ENCODE measurements at places on chromosomes 4 and X.

- no peak for DNase-seq
Measured at GRCh38 chr4:186216465-186217024, 10.8 kb upstream of the KLKB1 start.

DNA sequence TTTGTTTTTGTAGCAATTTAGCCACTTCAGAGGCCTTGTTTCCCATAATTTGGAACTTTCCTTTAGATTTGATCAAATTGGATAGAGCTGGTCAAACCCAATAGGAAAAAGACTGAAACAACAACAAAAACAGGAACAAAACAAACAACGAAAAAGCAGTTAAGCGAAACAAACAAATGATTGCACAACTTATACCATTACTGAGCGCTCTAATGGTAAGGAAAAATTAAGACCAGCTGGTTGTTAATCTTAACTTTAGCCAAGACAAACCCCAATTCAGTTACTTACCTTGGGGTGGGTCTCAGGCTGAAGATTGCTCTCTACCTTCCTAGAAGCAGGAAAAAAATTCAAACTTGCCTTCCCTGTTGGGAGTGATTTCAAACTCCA lies 38.3 kb downstream of the SPCS3 start:
- DNase-seq, result no peak

DNA sequence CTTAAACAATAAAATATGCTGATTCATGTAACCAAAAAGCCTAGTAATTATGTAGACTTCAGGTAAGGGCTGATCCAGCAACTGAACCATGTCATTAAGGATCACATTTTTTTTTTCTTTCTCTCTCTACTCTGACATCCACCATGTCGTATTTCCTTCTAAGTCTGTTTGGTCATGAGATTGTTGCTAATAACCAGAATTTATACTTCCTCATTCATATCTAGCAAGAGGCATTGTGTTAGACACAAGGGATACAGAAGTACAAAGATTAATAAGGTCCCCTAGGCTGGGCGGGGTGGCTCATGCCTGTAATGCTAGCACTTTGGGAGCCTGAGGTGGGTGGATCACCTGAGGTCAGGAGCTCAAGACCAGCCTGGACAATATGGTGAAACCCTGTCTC lies 24.1 kb downstream of the PHEX start:
- DNase-seq, result no peak

DNA sequence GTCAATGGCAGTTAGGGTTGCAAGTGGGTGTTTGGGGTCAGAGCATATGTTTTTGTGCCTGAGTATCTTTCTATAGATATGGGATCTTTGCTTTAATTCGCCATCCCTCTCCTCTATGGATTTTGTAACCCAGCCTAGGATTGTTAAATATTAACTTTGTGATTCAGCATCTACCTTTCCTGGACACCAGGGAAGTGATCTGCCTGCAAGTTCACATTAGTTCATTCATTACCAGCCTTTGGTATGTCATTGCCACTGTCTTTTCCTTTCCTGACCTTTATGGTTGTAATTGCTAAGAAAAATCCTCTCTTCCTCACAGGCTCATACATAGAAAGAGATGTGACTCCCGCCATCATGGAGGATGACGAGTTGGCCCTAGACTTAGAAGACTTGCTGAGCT lies 73.8 kb downstream of the KIT start:
- DNase-seq, result no peak

DNA sequence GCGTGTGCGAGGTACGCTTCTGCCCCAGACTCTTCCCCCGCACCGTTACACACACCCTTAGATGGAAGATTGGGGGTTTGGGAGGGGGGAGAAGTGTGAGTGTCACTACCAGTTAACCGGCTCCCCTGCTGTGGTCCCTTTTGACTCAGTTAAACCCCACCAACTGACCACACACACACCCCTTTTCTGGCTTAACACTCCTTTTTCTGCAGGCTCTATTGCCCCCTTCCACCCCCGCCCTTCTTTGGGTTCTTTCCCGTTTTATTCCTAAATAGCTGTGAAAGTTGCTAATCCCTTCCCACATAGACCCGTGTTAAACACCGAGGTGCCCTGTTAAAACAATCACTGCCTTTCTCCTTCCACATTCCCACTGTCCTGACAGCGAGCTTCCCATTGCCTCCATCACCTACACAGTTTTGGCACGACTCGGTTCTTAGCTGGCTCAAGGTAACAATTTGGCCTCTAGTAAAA lies 3.7 kb upstream of the NR3C2 start:
- DNase-seq, result no peak

DNA sequence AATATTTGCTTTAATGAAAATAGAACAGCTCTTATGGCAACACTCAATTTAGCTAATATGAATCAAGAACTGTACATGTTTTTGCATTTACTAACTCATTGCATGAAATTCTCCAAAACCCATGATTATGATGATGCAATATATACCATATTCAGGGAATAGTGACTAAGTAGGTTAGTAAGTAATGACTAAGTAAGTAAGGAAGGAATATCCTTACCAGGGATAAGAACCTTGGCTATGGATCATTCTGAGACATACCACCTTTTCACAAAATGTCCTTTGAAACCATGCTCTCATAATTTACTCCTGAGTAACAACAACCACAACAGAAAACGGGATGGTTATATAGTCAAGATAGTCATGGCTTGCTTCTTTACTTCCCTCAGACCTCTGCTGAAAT lies 1513.0 kb downstream of the STIM2 start:
- DNase-seq, result no peak

GRCh38 chrX:44299177-44299576 lies 44.3 kb downstream of the EFHC2 start:
- DNase-seq, result no peak

DNA sequence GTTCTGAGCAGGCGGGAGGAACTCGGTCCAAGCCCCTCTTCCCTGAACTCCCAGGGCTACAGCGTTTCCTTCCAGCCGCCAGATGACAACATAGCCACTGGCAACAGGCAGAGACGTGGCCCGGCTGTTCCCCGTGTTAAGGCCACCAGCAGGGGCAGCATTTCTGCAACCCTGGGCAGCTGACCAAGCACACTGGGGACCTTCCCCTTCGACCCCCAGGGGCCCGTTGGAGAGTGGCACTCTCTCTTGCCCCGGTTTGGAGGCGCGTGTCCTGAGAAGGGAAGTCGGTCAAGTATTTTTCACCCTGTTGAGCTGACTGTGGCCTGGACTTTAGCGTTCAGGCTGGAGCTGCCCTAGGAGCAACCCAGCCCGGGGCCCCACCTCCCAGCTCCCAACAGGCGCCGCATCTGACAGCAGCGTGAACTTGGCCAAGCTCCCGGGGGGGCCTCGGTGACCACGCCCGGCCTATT lies 37.6 kb downstream of the ZBTB49 start:
- DNase-seq, result no peak

DNA sequence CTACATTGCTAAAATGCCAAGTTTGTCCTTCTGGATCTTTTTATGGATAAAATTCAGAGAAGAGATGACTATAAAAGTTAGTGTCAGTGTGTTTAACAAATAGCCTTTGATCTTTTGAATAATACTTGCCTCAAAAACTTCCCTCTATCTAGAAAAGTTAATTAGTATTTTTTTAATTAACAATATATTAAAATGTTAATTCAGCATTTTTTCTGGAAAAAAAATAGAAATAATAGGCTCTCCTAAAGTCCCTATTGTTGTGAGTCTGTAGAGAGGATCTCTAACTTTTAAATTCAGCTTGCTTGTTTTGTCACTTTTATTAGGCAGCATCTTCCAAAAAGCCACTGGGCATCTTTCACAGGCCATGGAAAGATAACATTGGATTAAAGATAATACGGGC lies 435.2 kb upstream of the RASGEF1B start:
- DNase-seq, result no peak

- no peak for DNase-seq
Measured at GRCh38 chr4:71187404-71188155, 151.2 kb upstream of the SLC4A4 start.

GRCh38 chrX:18575744-18576143 lies 96.2 kb downstream of the RS1 start:
- no peak for DNase-seq

- no peak for DNase-seq
Measured at GRCh38 chrX:56066016-56066415, 166.1 kb upstream of the KLF8 start.

GRCh38 chr4:60808726-60809485 lies 391.2 kb upstream of the ADGRL3 start:
- no peak for DNase-seq

GRCh38 chrX:133648594-133648993 lies 233.3 kb upstream of the GPC4 start:
- DNase-seq, result no peak

GRCh38 chrX:31459361-31459760 lies 387.5 kb upstream of the FTHL17 start:
- DNase-seq, result no peak

DNA sequence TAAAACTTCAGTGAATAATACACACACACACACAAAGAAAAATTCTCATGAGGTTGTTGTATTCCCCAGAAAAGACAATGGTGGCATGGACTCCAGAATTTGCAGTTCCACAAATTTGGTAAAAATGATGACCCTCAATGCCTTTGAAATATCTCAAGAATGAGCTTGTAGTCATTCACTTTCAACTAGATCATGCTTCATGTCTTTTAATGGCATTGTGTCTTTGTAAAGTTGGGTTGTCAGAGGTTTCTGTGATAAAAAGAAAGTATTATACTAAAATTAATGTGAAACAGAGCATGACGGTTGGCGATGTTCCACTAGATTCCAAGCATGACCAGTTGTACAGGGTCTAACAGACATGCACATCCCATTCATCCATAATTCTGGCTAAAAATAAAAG lies 685.0 kb upstream of the FRG1 start:
- no peak for DNase-seq
